Cardiac muscle cell (in vitro differentiated cells and primary cell): ENCODE measurements at places on chromosomes 16 and 17. TPM values are rescaled to one million over a fixed set of nuclear protein-coding genes. Genes with fewer than 3 reads are reported as not detected.

Gene MAPT
- polyA plus RNA-seq = 1.5 and 1.9 TPM in 2 replicates

- H3K27ac ChIP-seq = peak overlapping the region; percentile 99
- peaks cover 47% of the 10 kb centered on the region for H3K4me1 ChIP-seq
- no peaks in the 10 kb centered on the region for H3K27me3 ChIP-seq
- no peak for DNase-seq
- no peak overlapping the region for H3K4me3 ChIP-seq
These were observed 13.3 kb upstream of the FZD2 start for GRCh38 chr17:44543905-44544523.

DNA sequence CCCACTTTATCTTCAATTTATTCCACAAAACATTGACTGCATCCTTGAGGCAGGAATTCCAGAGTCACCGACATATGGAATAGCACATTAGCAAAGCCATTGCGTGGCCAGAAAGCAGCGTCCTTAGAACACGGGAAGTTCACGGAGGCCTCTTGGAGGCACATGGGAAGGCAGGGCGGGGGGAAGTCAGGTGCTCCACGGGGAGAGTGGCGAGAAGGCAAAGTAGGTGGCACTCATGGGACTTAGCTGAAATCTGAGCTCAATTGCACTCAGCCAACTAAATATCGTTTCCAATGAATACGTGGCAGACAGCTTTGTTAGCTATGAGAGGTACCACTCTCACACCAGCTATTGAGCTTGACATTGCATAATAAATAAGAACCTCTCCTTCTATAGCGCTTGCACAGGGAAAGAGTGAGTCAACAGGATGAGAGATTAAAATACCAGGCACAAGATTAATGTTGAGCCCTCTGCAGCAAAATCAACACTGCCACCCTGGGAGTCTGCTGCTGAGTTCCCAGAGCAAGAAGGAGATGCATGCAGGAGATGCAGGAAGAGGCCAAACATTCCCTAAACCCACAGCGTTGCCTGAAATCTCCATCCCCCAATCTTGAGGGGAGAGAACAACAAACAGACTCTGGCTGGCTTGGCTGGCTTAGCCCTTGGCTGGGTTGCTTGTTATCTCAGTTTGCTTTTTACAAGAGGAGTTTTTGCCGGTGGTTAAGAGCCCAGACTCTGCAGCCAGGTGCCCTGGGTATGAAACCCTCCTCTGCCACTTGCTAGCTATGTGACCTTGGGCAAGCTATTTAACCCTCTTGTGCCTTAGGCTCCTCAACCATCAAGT, 28.8 kb downstream of the ABCC12 start:
- no peaks in the 10 kb centered on the region for H3K36me3 ChIP-seq
- H3K4me1 ChIP-seq = no peaks in the 10 kb centered on the region
- H3K4me3 ChIP-seq = no peak overlapping the region
- DNase-seq = peak; percentile 5
- H3K27ac ChIP-seq = no peak overlapping the region
- H3K27me3 ChIP-seq = no peaks in the 10 kb centered on the region

- H3K4me3 ChIP-seq = no peak overlapping the region
- no peak overlapping the region for H3K27ac ChIP-seq
- no peaks in the 10 kb centered on the region for H3K36me3 ChIP-seq
- no peaks in the 10 kb centered on the region for H3K27me3 ChIP-seq
- DNase-seq = no peak
These were observed 50.5 kb downstream of the IKZF3 start for GRCh38 chr17:39813631-39814030.

Gene GPS1
- polyA plus RNA-seq = 223 and 257 TPM in 2 replicates

DNA sequence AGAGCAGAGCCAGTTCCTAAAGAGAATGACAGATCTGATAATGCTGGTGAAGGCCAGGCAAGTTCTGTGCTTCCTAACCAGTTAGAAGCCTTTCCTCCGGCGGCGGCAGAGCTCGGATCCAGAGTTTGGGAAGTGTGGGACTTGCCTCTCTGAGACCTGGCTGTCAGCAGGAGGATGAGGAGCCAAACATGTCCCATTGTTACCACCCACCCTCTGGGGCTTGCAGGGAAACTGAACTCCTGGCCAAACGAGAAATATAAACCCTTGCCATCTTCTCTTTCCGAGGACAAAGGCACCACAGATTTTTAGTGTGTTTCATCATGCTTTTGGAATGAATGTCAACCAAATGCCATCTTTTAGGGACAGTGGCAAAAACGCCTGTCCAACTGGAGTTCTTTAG, 80.2 kb upstream of the SMURF2 start:
- no peak for DNase-seq
- H3K36me3 ChIP-seq = no peaks in the 10 kb centered on the region
- no peaks in the 10 kb centered on the region for H3K4me1 ChIP-seq

GRCh38 chr17:30378241-30378824, 394 bp upstream of the CPD start:
- DNase-seq = peak; percentile 39
- H3K4me3 ChIP-seq = peak overlapping the region; percentile 93
- H3K27me3 ChIP-seq = no peaks in the 10 kb centered on the region
- no peaks in the 10 kb centered on the region for H3K36me3 ChIP-seq

DNA sequence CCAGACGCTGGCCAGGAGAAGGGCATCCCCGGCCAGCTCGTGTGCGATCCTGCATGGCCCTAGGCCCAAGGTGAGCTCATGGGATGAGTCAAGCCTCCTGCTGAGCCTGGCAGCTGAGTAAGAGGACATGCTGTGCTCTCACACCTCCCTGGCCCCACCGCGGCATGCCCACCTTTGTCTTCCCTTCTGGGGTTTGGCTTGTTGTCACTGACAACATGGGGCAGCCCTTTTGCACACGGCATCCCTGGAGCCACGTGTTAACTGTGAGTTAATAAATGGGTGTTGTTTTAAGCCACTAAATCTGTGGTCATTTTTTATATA, 8.9 kb upstream of the TNS4 start:
- H3K27ac ChIP-seq = no peak overlapping the region
- H3K4me3 ChIP-seq = no peak overlapping the region
- H3K27me3 ChIP-seq = no peaks in the 10 kb centered on the region
- peaks cover 4% of the 10 kb centered on the region for H3K4me1 ChIP-seq

Gene KRT12
- not detected in 2 replicates for polyA plus RNA-seq

Gene TBC1D3D
- 0.56 and 2.5 TPM in 2 replicates for polyA plus RNA-seq

DNA sequence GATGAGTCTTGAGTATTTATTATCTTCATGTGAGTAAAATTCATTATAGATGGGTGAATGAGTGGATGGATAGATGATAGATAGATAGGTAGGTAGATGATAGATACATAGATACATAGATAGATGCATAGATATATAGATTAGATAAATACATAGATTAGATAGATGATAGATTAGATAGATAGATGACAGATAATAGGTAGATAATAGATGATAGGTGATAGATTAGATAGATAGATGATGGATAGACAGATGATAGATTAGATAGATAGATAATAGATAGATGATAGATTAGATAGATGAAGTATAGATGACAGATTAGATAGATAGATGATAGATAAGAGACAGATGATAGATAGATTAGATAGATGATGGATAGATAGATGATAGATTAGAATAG, 21.8 kb upstream of the WFIKKN2 start:
- H3K4me3 ChIP-seq = no peak overlapping the region
- no peak for DNase-seq

GRCh38 chr16:2432801-2433505, 3.7 kb downstream of the CCNF start:
- H3K27ac ChIP-seq = no peak overlapping the region
- no peak for DNase-seq
- H3K27me3 ChIP-seq = no peaks in the 10 kb centered on the region
- H3K4me1 ChIP-seq = peaks cover 5% of the 10 kb centered on the region
- peaks cover 21% of the 10 kb centered on the region for H3K36me3 ChIP-seq
- no peak overlapping the region for H3K4me3 ChIP-seq

GRCh38 chr17:83062818-83063671, 16.4 kb upstream of the METRNL start:
- H3K4me1 ChIP-seq = no peaks in the 10 kb centered on the region
- H3K36me3 ChIP-seq = no peaks in the 10 kb centered on the region
- no peaks in the 10 kb centered on the region for H3K27me3 ChIP-seq
- no peak for DNase-seq
- H3K4me3 ChIP-seq = no peak overlapping the region

- no peaks in the 10 kb centered on the region for H3K36me3 ChIP-seq
- peaks cover 10% of the 10 kb centered on the region for H3K4me1 ChIP-seq
- H3K27ac ChIP-seq = no peak overlapping the region
- no peak for DNase-seq
- no peak overlapping the region for H3K4me3 ChIP-seq
These were observed 83.4 kb downstream of the FOXL1 start for GRCh38 chr16:86661706-86662105.

DNA sequence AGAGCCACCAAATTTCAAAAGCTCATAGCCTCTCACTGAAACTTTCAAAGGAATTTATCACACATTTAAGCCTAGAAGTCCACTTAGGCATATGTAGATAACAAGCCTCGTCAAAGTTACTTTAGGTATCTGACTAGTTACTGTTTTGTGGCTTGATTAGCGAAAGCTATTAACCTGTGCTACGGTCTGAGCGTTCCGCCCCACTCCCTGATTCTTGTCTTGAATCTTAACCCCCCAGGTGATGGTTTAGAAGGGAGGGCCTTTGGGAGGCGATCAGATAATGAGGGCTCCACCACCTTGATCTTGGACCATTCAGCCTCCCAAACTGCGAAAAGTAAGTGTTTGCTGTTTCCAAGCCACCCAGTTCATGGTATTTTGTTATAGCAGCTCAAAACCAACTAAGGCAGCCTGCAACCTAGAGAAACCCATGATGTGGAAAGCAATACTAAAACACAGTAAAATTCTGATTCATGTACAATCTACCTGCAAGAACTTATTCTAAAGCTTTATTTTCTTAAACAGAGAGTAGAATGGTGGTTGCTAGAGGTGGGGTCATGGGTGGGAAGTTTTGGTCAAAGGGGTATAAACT, 7.1 kb downstream of the HSDL1 start:
- peak overlapping the region; percentile 5 for H3K4me3 ChIP-seq
- no peak for DNase-seq
- H3K27ac ChIP-seq = peak overlapping the region; percentile 97
- no peaks in the 10 kb centered on the region for H3K36me3 ChIP-seq

- H3K27ac ChIP-seq = no peak overlapping the region
- no peaks in the 10 kb centered on the region for H3K36me3 ChIP-seq
- no peaks in the 10 kb centered on the region for H3K27me3 ChIP-seq
- H3K4me3 ChIP-seq = no peak overlapping the region
- DNase-seq = no peak
- H3K4me1 ChIP-seq = no peaks in the 10 kb centered on the region
These were observed 524.6 kb downstream of the GRIN2A start for GRCh38 chr16:9657641-9658040.

Gene KRTAP3-2
- not detected in 2 replicates for polyA plus RNA-seq

Gene SDR42E2
- not detected in 2 replicates for polyA plus RNA-seq

DNA sequence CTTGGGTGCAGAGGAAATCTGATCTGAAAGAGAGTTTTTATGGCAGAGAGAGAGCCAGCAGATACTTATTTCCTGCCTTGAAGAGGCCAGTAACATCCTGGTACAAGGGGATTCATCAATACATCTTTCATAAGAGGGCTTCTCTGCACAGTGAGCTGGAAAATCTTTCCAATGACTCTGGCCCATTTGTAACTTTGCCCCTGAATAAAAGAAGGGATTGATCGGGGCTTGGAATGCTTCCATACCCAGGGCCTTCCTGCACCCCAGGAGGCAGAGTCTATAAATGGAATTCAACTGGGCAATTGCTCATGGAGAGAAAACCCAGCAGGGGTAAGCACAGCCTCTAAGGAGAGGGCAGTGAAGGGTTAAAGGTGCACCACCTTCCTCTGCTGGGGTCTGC, 163.3 kb downstream of the XYLT1 start:
- H3K36me3 ChIP-seq = no peaks in the 10 kb centered on the region
- no peaks in the 10 kb centered on the region for H3K4me1 ChIP-seq
- DNase-seq = no peak
- H3K27ac ChIP-seq = no peak overlapping the region
- H3K4me3 ChIP-seq = no peak overlapping the region

DNA sequence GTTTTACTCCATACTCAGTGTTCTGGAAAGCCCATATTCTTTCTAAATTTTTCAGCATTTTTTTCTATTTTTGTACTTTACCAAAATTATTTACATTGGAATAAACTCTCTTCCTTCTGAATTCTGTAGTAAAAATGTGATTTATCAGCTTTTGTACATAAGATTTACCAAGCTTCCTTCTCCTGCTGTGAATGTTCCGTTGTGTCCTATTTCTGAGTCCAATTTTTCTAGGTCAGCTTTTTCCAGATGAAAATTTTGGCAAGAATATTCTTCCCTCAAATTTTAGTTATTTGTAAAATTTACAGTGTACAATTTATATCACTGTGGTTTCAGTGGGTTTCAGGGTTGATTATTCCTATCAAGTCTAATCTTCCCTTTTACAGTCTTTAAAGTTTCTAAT, 27.5 kb downstream of the ASPA start:
- no peaks in the 10 kb centered on the region for H3K27me3 ChIP-seq
- no peaks in the 10 kb centered on the region for H3K36me3 ChIP-seq
- H3K4me1 ChIP-seq = no peaks in the 10 kb centered on the region
- H3K4me3 ChIP-seq = no peak overlapping the region

DNA sequence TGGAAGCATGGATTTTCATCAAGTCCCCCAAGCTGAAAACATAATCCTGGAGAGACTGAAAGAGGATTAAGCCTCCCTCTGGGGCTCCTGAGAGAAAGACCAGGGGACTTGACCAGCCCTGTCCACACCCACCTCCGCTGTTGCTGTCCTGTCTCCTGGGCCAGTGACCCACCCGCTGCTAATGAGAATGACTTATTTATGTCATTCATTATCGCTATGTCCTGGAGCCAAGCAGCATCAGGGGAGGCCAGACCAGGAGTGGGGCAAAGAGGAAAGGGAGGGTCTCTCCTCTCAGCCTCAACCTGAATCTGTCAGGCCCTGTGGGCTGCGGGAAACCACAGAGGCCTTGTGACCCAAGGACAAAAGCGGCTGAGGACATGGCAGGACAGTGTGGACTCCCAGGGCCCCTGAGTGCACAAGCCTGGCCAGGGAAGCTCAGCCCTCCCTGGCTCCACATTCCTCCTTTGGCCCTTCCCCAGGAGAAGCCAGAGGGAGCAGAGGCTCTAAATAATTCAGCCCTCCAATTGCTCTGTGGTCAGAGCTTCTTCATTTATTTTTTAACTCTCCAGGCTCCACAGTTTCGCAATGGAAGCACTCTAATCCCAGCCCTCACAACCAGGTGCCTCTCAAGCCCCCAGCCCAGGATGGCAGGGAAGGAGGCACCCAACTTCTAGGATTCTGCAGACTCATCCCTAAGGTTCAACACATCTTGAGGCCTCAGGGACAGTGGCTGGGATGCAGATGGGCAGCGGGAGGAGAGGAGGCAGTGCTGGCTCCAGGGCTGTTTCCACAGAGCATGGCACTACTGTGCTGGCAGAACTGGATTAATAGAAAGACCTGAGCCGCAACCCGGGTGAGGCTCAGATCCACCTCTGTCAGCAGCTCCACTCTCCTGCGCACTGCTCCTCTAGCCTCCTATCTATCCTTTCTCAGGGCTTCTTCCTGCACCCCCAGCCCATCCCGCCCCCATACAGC, 19.1 kb downstream of the CUEDC1 start:
- H3K36me3 ChIP-seq = no peaks in the 10 kb centered on the region
- H3K27me3 ChIP-seq = no peaks in the 10 kb centered on the region
- DNase-seq = peak; percentile 79
- no peak overlapping the region for H3K4me3 ChIP-seq
